Effector memory CD8-positive, alpha-beta T cell (primary cell): ENCODE measurements at places on chromosomes 2 and 18.

DNA sequence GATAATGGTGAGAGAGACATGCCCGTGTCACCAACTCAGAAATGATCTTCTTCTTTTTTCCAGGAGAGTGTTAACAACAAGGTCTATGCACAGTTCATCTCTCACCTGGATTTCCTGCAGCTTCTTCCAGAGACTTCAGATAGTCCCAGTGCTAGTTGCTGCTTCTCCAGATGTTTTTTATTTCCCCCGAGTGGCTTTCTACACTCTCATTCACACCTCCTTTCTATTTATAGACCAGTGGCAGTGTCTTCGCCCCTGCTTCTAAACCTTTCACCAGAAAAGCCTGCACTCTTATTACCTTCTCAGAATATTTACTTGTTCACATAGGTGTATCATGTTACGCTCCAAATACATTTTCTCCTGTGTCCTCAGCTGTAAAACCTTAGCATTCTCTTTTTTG, 558.8 kb upstream of the CHAC2 start:
- no peak for DNase-seq

- DNase-seq = no peak
Observed at GRCh38 chr2:173393186-173393585, 38.5 kb downstream of the CDCA7 start.

DNA sequence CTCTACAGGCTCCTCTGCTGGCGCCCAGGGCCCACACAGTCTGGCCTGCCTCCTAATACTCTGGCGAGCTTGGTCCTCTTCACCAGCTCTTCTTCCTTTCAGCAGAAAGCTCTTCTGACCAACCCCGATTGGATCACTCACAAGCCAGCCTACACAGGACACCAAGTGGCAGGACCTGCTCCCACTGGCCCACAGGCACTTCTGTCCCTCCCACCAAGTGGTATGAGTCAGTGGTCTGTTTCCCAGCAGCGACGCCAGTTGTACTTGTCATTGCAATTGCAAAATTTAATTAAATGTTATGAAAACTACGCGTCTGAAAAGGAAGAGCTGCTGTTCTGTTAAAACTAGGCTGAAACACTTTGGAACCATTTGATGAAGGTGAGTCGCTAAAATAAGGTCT, 46.7 kb downstream of the NDUFA10 start:
- DNase-seq = no peak

GRCh38 chr2:42568401-42569115, at the start of gene MTA3:
TSS of gene MTA3 (plus strand) at chr2:42568632. CDS start at chr2:42568746, 114 bp downstream.
- peak; percentile 59 for DNase-seq

GRCh38 chr2:128159437-128159836, 68.4 kb downstream of the UGGT1 start:
- DNase-seq = no peak

- DNase-seq = no peak
Observed at GRCh38 chr18:34548973-34549294, 161.2 kb upstream of the DTNA start.

GRCh38 chr2:115746151-115746550, 1303.7 kb downstream of the DPP10 start:
- no peak for DNase-seq

GRCh38 chr2:10272464-10272863, 30.2 kb upstream of the HPCAL1 start:
- no peak for DNase-seq
